AG09309 (cell line): ENCODE measurements at places on chromosomes 3 and 15.

GRCh38 chr3:140019946-140020345 lies 85.0 kb downstream of the CLSTN2 start:
- no peak for DNase-seq

- no peak for DNase-seq
These were observed 7.3 kb downstream of the B3GNT5 start for GRCh38 chr3:183260167-183260904.

- no peak for DNase-seq
These were observed 17.0 kb upstream of the MUC4 start for GRCh38 chr3:195828762-195829161.

DNA sequence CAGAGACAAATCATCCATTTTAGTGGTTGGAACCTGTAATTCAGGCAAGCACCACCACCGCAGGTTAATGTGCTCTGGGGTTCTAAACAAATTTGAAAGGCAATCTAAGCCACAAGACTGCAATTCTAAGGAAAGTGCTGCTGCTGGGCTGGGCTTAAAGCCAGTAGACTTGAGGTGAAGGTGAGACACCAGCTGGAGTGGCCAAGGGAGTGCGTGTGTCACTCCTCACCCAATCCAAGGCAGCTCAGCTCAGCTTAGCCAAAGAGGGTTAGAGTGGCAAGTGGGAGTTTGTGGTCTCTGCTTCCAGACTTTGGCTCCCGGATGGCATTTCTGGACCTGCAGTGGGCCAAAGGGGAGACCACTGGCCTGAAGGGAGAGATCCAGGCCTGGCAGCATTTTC lies 1655.6 kb downstream of the SI start:
- no peak for DNase-seq

- DNase-seq: no peak
These were observed 2.1 kb downstream of the PODXL2 start for GRCh38 chr3:127630811-127631714.

- no peak for DNase-seq
These were observed 54.7 kb downstream of the CTDSPL2 start for GRCh38 chr15:44482090-44482489.

GRCh38 chr3:72582211-72582878 lies 265.9 kb downstream of the SHQ1 start:
- DNase-seq: no peak

DNA sequence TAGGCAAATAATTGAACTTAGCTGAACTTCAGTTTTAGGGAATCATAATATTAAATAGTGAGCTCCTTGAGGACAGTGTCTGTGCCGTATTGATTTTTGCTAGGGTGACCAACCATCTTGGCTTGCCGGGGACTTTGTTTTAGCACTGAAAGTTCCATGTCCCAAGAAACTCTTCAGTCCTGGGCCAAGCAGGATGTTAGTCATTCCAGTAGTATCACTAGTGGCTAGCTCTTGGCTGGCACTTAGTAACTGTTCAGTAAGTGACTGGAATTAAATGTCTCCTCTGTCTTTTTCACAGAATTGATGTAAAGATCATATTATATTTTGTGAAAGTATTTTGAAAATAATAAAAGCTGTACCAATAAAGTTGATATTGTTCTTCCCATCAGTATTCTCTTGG lies 42.3 kb downstream of the RSRC1 start:
- no peak for DNase-seq

DNA sequence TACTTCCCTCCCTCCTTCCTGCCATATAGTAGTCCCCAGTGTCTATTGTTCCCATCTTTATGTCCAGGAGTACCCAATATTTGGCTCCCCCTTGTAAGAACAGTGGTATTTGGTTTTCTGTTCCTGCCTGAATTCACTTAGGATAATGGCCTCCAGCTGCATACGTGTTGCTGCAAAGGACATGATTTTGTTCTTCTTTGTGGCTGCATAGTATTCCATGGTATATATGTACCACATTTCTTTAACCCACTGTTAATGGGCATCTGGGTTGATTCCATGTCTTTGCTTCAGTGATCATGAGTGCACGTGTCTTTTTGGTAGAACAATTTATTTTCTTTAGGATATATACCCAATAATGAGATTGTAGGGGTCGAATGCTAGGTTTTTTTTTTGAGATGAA lies 19.3 kb downstream of the SPRED1 start:
- no peak for DNase-seq

- DNase-seq: no peak
These were observed 93.4 kb upstream of the CTDSPL start for GRCh38 chr3:37768107-37768809.

GRCh38 chr15:55250941-55251340 lies 38.7 kb downstream of the RAB27A start:
- no peak for DNase-seq

DNA sequence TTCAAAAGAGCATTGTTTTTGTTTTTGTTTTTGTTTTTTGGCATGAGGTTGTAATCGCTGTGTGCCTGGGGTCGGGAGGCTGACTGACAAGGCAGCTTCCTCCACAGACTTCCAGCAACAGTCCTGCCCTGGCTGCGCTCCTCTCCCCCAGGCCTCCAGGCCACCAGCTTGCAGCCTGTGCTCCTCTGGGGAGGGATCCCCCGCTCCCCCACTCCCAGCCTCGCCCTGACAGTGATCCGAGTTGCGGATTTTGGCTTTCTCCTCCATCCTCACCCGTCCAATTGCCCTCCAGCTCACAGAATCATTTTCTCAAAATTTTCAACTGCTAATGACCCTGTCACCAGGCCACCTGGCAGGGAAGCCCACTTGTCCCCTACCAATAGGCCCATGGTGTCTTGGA lies 36.5 kb upstream of the PCSK6 start:
- DNase-seq: no peak

- DNase-seq: no peak
These were observed 68.4 kb downstream of the MGLL start for GRCh38 chr3:127753898-127754410.

DNA sequence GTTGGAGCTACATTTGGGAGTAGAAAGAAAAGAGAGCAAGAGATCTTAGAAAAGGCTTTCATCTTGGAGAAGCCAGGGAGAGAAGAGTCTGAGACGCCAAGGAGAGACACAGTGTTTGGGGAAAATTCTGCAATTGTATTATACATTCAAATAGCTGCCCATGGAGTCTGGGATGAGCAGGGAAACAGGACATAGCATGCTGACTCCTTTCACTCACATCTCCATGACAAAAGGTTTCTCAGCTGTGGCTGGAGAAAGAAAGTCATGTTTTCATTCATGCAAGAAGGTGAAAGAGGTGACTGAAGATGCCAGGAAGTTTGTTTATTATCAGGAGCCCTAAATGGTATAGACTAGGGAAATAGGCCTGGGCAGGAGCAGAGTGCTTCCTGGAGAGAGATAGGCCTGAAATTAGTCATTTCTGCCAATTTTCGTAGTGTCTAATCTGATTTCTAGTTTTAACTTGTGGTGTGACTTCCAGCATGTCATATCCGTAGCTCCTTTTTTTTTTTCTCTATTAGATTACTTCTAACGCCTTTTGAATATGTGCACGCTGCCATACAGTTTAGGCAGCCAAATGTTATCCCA lies 34.1 kb downstream of the ACP3 start:
- no peak for DNase-seq

- DNase-seq: no peak
These were observed 51.4 kb downstream of the HES1 start for GRCh38 chr3:194187233-194187944.

- DNase-seq: no peak
These were observed 67.9 kb downstream of the UNC13C start for GRCh38 chr15:54046093-54046492.

DNA sequence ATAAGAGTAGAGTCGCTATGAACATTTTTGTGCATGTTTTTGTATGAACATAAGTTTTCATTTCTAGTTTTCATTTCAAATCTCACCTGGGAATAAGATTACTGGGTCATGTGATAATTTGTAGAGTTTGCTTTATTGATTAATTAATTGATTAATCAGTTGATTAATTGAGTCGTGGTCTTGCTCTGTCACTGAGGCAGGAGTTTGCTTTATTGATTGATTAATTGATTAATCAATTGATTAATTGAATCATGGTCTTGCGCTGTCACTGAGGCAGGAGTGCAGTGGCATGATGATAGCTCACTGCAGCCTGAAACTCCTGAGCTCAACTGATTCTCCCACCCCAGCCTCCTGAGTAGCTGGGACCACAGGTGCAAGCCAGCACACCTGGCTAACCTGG lies 111.6 kb downstream of the TCF12 start:
- no peak for DNase-seq

DNA sequence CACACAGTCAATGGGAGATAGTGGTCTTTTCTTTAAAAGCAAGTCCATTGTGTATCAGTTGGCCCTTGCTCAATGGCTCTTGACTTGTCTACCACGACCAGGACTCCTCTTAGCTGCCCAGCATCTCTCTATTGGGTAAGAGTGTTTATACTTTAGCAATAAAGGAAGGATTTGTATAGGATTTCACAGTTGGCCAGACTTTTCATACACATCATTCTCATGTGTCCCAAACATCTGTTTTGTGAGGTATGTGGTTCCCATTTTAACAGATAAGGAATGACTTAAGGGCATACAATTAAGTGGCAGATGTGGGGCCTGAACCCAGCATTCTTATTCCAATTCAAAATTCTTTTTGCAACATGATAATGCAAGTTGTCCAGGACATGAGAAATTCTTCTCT lies 191.5 kb downstream of the CHST2 start:
- DNase-seq: no peak

DNA sequence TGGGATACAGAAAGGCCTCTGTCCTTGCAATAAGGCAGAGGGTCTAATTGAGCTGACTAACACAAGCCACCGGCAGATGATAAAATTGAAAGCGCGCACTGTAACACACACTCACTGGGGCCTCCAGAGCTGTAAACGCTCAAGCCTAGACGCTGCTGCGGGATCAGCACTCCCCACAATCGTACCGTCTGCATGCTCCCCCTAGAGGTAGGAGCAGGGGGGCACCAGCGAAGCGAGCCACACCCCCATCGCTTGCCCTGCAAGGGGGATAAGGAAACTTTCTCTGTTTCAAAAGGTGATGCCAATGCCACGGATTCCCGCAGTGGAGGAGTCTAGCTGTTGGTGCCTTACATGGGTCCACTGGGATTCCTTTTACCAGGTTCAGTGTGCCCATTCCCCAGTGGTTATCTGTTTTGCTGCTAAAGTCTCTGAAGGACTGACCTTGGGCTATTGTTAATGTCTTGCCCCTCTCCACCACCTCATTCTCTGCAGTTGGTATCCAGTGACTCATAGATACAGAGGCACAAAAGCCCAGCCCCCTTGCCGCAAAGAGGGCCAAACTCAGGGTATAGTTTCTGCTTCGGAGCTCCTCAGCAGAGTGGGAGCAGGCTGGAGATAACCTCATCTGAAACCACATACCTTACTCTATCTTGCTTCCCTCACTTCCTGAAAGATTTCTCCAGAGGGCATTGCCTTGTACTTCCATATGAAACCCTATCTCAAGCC lies 139.3 kb upstream of the KBTBD8 start:
- DNase-seq: no peak
